ENCODE measurements at places on chromosomes 1 and 21.

GRCh38 chr1:30732277-30732996 lies 9.1 kb upstream of the MATN1 start:
- no peak for DNase-seq

DNA sequence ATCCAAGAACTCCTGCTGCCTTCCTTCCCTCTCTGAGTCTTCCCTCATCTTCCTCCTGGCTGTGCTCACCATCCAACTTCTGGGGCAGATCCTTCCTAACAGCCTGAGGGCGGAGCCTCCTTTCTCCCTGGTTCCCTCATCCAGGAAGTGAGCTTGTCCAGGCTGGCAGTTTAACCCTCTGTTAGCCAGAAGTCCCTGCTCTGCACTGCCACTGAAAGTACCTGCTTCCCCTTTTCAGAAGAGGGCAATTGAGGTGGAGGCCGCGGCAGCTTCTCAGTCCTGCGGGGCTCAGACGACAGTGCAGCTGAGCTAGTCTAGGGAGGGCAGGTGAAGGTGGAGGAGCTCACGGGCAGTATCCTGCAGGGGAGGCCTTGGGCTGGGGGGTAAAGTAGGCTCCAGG lies 149.1 kb downstream of the FCRL5 start:
- no peak for DNase-seq

- DNase-seq, result no peak
Observed at GRCh38 chr1:1809489-1809888, 31.2 kb upstream of the NADK start.

- DNase-seq, result no peak
Observed at GRCh38 chr1:58650141-58650540, 49.7 kb downstream of the MYSM1 start.

DNA sequence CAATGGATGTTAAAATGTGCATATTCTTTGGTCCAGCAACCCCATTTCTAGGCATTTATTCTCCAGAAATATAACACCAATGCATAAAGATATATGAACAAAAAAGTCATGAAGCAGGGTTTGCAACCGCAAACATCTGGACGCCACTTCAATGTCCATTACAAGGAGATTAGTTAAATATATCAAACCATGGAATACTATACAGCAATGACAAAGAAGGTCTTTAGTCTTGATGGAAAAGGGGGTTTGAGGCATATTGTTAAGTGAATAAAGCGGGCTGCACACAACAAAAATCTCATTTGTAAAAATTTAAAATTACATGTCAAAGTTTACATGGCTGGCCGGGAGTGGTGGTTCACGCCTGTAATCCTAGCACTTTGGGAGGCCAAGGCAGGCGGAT lies 31.6 kb downstream of the RAP1GAP start:
- DNase-seq, result no peak

DNA sequence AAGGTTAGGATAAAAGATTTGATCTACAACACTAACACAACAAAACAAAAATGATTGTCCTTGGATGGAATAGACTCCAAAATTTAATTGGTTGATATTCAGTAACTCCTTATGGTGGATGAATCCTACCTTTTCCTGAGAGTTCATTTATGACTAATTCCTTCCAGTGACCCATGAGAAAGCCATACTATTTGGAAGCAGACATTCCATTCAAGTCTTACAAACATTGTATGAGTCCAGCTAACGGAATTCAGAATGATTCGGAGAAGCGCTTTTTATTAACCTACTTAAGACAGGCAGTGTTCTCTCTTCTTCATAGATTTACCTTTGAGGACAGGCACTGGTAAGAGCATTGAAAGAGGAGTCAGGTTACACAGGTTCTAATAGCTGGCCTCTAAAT lies 155.6 kb upstream of the ZNF648 start:
- DNase-seq, result no peak

- DNase-seq, result no peak
Observed at GRCh38 chr1:1862905-1863547, 27.9 kb downstream of the GNB1 start.

DNA sequence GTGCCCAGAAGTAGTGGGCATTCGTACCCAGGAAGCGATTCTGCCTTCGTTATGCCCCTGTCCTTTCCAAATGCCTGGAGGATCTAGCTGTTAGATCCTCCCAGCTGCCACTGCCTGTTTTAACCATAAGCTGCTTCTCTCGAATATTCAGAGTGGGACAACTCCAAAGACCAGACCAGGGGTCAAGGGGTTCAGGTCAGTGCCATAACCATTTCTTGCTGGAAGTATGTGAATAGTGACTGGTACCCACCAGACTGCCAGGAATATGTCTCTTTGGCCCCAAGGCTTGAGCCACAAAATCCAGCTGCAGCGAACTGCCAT lies 914 bp upstream of the MTF1 start:
- DNase-seq, result no peak

DNA sequence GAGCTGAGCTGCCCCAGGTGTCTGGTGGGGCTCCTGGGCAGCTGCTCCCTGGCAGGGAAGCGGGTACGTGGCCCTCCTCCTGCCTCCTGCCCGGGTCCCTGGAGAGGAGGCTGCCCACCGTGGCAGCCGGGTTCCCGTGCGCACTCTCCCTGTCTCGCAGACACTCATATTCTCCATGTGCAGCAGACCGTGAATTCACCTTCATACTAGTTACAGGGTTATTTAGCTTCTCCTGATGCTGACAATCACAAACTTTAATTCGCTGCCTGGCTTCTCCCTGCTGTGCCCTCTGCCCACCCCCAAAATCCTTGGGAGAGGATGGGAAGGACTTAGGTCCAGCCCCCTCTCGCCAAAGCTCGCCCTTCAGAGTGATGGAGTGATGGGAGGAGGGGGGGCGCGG lies 95.3 kb downstream of the CASZ1 start:
- no peak for DNase-seq

DNA sequence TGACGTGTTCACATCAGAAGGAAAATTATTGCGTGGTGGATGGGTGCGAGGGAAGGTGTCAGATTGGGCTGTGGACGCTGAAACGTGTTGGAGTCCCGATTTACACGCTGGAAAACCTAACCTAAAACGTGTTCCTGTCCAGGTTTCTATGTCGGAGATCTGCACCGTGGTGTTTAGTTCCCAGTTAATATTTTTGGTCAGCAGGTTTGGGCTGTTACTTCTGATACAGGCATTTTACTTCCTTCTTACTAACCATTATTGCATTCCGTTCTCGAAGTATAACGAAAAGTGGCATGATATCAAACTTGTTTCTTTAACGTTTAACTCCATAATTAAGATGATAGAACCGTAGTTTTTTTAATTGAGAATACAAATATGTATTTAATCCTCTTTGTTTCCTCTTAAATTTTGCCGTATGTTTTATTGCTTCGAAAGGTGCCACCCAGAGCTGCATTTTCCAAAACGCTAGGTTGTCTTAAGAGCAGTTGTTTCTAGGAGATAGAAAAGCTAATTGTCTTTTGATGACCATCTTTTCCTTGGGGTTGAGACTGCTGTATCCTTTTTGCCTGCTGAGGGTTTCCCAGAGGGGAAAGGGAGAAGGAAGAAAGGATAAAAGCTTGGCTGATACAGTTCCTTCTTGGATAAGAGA lies 1.3 kb downstream of the ADARB1 start:
- no peak for DNase-seq

DNA sequence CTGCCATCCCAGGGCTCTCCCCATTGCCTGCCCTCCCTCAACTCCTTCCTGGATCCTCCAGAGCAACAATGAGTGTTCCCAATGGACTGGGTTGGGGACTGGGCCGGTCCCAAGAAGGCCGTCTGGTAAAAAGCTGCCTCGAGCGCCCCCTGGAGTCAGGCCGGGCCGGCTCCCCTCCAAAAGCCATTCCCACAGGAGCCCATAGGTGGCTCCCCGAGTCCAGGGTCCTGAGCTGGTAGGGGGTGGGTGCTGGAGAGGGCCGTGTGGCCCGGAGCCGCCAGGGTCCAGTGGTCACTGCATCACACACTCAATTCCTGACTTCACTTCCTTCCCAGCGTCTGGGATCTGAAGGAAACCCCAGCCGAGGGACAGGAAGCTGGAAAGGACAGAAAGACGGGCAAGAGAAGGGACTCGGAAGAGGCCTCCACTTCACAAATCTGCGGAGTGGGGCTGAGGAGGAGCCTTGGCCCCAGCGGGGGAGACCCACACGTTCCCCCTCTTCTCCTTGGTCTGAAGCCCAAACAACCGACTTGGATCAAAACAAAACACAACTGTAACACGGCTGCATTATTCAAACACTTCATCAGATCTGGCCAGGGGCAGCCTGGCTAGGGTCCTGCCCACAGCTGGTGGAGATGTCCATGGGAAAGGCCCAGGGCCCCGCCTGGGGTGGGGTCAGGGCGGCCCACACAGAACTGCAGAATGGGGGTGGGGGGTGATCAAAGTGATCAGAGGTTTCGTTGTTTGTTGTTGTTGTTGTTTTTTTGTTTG lies 10.9 kb upstream of the ALDH4A1 start:
- peak; percentile 7 for DNase-seq

DNA sequence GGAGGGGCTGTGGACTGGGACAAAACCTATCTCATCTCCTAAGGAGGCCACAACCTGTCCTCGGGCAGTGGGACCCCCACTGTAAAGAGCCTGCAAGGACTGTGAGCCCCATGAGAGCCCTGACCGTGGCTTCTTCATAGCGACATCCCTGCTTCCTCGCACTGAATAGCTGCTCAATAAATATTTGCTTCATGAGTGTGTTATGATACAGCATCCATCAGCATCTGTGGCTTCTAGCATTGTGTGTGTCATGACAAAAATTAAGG lies 40.5 kb upstream of the CSF3R start:
- no peak for DNase-seq

GRCh38 chr1:67752306-67752705 lies 67.3 kb downstream of the GADD45A start:
- DNase-seq, result no peak

DNA sequence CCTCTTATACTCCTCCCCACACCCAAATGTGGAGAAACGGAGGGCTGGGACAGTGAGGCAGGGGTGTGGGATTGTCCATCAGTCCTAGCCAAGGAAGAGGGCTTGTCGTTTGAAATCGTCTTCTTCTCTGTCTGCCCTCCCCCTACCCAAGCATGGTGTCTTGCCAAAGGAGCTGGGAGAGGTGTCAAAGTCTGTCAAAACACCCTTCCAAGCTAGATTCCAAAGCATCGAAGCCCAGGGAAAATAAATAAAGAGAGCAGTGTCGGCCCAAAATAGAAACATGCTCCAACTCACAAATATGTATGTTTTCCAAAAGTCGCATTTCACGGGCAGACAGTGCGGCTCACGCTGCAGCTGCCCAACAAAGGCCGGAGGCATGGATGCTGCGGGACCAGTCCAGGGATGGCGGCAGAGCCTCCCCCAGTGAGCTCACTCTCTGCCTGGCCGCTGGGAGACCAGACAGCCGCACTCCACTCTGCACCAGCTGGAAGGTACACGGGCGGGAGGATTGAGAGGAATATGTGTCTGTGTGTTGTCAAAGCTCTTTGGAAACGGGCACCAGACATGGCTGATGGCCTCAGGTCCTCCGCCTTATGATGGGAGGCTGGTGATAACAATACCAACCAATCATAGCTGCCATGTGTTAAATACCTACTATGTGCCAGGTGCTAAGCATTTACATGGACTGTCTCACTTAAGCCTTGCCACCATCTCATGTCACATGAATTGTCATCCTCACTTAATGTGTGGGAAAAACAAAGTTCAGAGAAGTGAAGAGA lies 3.9 kb downstream of the DISP3 start:
- no peak for DNase-seq

DNA sequence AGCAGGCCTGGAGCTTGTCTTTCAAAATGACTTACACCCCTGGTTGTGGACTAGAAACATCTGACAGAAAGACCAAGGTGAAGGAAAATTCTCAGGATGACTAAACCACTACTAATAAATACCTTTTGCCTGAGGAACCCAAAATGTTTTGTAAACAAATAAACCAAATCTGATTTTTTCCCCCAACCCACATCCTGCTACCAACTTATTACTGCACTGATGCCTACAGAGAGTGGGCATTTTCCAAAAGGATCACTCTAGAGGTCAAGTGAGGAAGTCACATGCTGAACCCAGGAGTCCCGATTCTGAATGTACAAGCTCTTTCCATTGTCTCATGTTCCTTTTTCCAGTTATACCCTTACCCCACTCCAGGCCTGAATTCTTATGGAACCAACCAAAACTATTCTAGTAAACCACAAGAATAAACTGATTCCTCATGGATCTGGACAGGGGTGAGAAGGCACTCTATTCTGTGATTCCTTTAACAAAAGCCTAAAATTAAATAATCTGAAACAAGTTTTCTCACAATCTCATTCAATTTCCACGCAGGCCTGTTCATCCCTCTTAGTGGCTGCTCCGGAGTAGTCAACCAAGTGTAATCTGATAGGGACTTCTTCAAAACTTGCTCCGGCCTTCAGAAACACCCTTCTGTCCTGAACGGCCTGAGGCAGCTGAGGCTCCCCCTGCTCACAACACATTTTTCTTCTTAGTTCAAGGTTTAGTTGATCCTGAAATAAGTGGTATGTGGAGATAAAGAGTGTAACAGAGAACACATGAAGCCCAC lies 1.4 kb downstream of the PI4KB start:
- DNase-seq, result no peak

- DNase-seq, result no peak
Observed at GRCh38 chr1:70498666-70499065, 87.6 kb downstream of the CTH start.

DNA sequence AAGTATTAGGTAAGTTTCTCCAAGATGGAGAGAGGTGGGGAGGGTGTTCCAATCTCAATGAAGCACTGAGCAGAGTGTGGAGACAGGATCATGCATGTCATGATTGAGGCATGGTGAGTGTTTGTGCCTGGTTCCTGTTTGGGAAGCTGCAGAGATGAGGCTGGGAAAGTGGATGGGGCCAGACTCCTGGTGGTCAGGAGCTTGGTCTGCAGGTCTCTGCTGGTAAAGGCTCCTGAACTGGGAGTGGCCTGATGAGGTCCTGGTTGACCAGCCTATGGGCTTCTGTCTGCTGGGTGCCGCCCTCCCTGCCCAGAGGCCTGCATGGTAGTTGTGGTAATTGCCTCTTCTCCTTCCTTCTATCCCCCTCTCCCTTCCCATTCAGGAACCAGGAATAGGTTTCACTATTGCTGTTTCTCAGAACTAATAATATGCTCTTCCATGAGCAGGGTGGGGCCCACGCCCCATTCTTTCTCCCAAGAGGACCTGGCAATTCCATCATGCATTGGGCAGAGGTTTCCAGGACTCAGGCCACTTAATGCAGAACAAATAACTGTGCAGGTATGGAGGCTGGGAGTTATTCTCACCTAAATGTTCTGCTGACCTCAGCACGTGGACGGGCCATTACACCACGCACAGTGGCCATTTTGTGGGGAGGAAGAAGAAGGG lies 24.5 kb downstream of the PROK1 start:
- DNase-seq, result peak; percentile 25

- DNase-seq, result peak; percentile 63
Observed at GRCh38 chr1:92482665-92483609, 3.8 kb downstream of the GFI1 start.

GRCh38 chr1:38481871-38482826 lies 377.4 kb downstream of the RRAGC start:
- no peak for DNase-seq

GRCh38 chr1:152165286-152166077 lies 6.5 kb upstream of the RPTN start:
- no peak for DNase-seq

- DNase-seq, result no peak
Observed at GRCh38 chr21:41632748-41633475, 125.0 kb upstream of the TMPRSS2 start.
